Posterior cingulate gyrus (tissue), 11 donors: ENCODE measurements at places on chromosomes 3 and 15.

- no peak for DNase-seq
These were observed 43.3 kb upstream of the MYO5C start for GRCh38 chr15:52338891-52339290.

GRCh38 chr15:58444658-58445332 lies 13.0 kb downstream of the LIPC start:
- no peak for DNase-seq

GRCh38 chr3:27758083-27758482 lies 36.0 kb upstream of the EOMES start:
- no peak for DNase-seq

DNA sequence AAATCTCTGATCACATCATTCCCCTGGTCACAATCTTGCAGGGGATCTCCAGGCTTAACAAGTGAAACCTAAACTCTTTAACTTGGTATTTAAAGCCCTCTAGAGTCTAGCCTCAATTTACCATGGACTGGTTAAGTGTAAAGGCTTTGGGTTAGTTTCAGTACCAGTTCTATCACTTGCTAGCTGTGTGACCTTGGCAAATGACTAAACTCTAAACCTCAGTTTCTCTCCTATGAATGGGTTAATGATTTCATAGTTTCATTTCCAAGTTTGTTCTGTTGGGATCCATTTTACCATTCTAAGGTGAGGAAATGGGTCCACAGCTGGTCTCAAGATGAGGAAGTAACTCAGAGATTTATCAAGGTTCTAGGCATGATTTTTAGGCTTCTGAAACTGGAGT lies 38.8 kb upstream of the TIMP4 start:
- no peak for DNase-seq

DNA sequence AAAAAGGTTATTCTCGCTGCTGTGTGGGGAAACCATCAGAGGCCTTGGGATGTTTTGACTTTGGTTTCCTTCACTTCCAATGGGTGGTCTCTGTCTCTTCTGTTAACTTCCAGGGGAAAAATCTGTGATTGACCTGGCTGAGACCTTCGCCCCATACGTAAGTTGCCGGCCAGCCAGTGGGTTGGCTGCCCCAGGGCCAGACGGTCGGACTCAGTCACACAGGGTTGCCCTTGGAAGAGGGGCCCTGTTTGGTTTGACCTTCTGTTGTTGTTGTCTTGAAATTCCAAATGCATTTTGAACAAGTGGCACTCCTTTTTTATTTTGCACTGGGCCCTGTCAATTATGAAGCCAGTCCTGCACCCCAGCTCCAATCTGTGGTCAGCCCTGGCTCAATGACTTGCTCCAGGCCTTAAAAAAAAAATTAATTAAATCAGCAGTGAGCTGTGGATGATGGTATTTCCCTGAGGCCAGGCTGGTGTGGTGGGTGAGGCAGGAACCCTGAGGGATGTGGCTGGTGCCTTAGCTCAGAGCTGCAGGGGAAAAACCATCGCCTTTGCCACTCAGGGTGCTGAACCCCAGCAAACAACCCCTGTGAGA lies 4.5 kb downstream of the FAM107A start:
- no peak for DNase-seq

GRCh38 chr3:13021141-13022114 lies 51.8 kb downstream of the IQSEC1 start:
- DNase-seq: no peak

DNA sequence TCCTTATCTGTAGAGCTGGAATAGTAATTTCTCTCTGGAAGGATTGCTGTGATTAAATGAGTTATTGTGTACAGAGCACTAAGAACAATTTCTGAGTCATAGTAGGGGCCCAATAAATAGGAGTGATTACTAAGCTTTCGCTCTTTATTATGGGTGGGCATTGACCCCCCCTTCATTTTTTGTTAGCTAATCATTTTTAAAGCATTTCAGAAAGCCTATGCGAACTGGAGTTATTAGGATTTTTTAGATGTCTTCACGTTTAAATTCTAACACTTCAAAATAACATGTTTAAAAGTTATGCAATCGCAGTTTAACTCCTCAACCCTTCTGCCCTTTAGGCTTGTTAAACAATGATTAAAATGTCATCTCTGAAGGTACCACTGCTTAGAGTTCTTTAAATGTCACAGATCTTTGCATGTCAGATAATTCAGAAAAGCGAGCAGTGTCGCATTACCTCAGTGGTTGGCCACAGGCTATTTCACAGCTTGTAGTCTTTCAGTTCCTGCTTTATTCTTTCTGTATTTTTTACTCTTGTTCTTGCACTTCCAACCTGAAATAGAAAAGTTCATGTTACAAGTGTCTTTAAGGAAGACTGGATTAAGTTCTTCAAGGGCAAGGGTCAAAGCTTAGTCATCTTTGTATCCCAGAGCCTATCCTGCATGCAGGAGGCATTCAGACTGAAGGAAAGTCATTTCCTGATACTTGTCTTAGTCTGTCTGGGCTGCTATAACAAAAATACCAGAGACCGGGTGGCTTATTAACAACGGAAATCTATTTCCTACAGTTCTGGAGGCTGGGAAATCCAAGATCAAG lies 102.9 kb downstream of the FNDC3B start:
- no peak for DNase-seq

GRCh38 chr15:90318591-90318990 lies 33.5 kb upstream of the ZNF774 start:
- no peak for DNase-seq

GRCh38 chr3:134885877-134886621 lies 91.0 kb downstream of the EPHB1 start:
- no peak for DNase-seq

DNA sequence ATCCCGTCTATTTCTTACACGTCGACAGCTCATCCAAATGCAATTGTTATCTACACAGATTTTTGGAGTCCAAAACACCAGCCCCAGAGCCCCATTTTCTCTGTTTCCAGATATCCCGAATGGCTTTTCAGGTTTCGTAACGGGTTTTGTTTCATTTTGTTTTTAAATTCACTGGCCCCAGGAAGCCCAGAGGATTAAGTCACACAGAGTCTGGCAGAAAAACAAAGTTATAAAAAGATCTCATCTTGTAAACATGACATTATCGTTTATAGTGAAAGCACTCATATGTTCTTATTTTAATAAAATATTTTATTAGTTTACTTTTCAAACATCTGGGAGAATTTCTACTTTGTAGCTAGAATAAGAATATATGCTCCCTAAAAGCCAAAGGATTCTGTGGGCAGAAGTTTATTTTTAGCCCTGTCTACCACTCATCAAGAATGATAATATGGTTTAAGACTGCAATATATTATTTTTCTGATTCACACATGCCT lies 149.3 kb upstream of the SLC2A2 start:
- no peak for DNase-seq

DNA sequence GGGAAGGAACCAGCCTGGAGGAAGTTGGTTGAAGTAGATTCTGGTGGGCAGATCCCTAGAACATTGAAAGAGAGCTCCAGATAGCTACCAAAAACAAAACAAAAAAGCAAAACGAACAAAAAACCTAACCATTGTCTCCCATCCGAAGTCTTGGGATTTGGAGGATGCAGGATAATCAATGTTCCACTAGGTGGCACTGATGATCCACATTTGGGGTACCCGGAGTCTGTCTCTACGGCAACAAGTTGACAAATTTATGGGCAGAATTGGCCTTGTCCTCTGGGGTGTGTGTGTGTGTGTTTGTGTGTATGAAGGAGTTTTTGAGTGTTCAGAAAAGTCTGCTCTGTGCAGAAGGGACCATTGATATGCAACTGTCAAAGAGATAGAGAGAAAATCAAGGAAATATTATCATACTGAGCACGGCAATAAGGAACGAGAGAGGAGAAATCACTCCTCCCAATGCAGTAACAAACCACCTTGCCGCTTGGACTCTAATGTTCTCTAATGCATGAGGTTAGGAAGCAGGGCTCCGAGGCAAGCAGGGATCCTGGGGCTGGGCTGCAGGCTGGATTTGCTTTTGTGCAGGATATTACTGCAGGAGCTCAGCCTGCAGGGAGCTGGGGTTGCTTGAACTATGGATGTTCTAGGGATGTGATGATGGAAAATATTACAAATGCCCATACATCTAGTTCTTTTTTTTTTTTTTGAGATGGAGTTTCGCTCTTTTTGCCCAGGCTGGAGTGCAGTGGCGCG lies 59.8 kb upstream of the KLHL25 start:
- DNase-seq: no peak

- DNase-seq: no peak
These were observed 7.1 kb downstream of the ATP2C1 start for GRCh38 chr3:130900959-130901358.

- no peak for DNase-seq
These were observed 461.0 kb downstream of the GBE1 start for GRCh38 chr3:81300324-81300927.

- DNase-seq: no peak
These were observed 313.9 kb upstream of the CTNNB1 start for GRCh38 chr3:40885430-40885829.

DNA sequence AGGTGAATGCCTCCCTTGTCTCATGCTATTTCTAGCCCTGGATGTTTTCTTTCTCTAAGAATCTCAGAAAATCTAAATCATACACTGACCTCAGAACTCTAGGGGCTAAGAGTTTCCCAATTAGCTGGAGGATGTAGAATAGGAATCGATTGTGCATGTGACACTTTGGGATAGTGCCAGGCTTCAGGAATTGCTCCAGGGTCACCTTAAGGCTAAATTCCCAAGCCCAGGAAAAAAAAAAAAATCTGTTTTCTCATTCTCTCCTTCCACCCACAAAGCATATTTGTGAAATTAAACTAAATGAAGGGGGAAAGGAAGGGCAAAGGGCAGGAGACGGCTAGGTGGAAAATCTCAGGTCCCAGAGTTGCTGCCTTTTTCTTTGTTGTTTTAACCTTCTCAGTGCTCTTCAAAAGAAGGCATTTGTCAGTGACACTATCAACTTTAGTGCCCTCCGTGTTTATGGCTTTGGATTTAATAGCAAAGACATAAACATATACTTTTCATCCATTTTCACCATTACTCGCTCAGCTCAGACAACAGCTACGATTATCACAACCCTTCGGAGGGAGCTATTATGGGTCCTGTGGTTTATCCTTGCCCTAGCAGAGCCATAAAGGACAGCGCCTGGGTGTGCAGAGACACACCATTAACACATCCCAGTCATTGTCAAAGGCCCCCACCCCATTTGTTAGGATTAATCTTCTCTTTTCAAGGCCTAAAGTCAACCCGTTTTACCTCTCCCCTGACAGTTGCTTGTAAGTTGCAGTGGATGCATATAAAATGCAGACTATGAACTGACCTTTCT lies 271.7 kb downstream of the PDZRN3 start:
- DNase-seq: no peak

GRCh38 chr3:62647711-62648110 lies 227.5 kb downstream of the CADPS start:
- no peak for DNase-seq

DNA sequence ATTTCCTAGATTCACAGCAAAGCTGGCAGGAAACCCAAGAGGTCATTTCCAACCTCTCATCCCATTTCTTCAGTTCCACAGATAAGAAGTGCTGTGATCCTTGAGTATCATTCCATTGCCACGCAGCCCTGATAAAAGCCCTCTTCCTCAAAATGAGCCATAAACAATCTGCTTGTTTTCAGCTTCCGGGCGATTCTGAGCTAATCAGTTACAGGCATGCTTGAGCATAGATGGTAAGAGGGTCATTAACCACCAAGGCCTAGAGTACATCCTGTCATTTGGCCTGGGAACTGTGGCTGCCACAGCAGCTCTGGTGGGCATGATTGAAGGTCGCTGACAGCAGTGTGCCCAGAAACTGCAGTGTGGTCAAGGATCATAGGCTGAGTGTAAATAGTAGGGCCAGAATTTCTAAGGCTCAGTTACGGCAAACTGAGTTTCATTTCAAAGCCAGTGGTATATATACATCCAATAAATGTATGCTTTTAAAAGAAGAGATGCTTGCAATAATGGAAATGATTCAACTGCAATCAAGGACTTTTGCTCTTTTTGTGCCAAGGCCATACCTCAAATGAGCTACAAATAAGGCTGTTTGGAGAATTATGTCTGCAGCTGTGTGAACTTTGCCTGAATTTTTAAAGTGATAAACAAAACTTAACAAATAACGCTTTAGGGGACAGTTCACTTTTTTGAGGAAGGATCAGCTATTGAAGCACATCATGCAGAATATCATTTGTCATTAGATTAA lies 47.3 kb downstream of the P3H2 start:
- DNase-seq: no peak

- no peak for DNase-seq
These were observed 43.7 kb downstream of the PARP15 start for GRCh38 chr3:122621112-122621511.

DNA sequence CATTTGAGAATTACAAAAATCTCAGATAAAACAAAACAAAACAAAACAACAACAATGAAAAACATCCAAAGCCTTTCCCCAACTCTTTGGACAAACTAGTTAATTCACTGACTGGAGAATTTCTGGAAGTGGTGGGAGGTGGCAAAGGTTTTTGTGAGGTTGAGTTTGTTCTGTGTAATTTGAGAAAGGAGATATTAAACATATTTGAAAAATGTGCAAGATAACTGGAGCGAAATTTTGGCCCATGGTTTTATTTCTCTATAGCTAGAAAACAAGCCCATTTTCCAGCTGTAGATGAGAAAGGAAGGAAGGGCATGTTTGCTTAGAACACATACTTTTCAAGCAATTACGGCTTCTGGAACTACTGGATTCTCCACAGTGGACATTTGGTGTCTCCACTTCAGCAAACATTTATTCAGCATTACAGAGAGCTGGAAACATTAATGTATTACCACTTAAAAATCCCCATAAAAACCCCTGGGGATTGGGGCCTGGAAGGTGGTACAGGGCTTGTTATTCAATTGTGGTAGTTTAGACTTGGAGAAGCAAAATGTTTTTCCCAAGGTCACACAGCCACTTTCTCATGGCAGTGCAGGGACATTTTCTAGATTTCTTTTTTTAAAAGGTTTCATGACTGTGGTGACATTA lies 135.8 kb downstream of the THSD4 start:
- no peak for DNase-seq

GRCh38 chr15:27690290-27690689 lies 408.8 kb downstream of the OCA2 start:
- no peak for DNase-seq

GRCh38 chr3:189324538-189325138 lies 152.9 kb downstream of the TPRG1 start:
- no peak for DNase-seq
